ENCODE measurements at places on chromosomes 1 and 21.
A peak's percentile ranks its signal among the peaks of the same experiment; 100 is the strongest.

DNA sequence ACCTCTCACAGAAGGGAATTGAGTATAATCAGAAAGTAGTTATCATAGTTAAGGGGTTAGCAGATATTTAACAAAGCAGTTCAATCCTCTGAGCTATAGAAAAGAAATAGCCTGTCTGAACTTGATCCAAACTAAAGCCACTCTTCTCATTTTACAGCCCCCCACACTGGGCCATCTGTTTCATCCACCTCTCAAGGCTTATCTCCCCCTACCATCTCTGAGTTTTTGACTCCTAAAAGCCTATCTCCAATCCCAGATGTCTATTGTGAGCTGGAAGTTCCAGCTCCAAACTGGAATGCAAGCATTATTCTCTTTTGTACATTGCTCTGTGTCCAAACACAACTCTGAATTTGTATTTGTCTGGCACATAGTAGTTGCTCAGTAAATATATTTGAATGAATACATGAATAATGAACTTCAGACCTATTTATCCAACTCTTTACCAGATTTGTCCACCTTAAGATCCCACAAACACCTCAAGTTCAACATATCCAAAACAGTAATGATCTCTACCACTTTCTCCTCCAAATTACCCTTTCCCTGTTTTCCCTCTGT is 98.1 kb downstream of the PLPP3 start:
- no peak for DNase-seq

DNA sequence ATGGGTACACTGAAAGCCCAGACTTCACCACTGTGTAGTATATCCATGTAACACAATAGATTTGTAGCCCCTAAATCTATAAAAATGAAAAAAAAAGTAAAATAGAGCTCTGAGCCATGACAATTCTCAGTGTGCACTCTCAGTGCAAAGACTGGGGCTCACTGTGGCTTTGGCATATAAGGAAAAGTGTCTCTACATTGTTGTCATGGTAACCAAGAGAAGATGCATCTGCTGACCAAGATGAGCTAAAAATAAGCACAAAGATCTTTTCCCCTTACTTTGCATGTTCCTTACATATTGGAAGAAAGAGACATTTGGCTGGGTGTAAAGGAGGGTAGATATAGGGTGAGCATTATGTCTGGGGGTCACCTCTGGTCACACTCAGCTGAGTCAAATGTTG is 12.0 kb downstream of the PGLYRP4 start:
- DNase-seq = no peak

DNA sequence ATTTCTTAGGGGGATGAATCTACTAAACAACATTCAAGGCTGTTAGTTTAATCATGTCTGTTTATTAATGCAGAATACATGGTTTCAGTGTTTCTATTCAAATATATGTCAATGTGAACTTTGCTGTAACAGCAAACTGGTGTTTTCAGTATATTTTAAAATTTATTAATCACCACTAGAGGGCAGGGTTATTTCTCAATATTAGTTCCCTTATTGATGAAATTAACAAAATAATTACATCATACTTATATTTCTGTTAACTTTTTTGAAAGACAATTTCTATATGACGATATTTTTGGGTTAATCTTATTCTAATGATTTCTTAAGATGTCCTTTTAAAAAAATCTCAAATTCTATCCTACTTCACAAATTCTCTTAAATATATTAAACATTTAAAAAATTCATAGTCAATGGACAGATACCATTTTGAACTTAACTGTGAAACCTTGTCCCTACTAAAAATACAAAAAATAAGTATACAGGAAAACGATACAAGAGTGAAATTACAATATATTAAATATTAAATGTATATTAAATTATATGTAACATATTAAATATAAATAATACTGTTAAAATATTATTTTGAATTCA is 1034.1 kb upstream of the PRMT6 start:
- no peak for DNase-seq

DNA sequence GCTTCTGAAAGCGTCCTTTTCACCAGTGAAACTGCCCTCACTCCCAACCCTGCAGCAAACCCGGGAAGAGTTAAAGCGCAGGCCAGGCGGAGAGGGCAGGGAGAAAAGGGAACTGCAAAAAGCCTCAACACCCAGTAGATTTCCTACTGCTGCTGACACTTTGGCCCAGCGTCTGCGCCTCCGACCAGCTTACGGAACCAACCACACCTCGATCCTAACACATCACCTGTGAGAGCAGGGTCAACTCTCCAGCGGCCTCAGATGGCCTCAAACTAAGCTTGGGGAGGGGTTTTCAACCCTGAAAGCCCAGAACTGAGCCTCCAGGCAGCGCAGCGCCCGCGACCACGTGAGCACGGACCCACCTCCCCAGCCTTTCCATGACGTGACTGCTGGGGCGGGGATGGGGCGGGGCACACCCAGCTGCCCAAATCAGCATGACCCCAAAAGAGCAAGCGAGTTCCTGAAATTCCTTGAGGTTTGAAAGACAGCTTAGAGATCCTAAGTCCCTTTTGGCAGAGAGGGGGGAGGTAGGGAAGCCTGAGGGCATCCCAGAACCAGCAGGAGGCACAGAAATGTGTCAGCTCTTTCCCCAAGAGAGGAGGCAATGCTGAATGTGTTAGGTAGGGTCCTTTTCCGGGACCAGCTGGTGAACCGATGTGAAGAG is 59.1 kb downstream of the ITPKB start:
- peak; percentile 71 for DNase-seq

DNA sequence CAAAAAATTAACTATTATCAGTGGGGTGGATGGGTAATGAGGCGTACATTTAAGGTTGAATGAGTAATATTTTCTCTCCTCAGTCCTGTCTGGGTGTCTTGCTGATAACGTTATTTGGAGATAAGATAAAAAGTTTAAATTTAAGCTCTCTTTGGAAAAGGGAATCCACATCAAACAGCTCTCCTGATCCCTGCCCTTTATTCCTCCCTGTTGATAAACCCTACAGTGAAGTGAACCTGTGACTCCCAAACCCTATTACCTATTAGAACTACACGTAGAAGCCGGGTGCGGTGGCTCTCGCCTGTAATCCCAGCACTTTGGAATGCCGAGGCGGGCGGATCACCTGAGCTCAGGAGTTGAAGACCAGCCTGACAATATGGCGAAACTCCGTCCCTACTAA is 9.9 kb upstream of the GPR161 start:
- no peak for DNase-seq

- DNase-seq = no peak
Observed at GRCh38 chr1:6166221-6166620, 13.9 kb downstream of the CHD5 start.

DNA sequence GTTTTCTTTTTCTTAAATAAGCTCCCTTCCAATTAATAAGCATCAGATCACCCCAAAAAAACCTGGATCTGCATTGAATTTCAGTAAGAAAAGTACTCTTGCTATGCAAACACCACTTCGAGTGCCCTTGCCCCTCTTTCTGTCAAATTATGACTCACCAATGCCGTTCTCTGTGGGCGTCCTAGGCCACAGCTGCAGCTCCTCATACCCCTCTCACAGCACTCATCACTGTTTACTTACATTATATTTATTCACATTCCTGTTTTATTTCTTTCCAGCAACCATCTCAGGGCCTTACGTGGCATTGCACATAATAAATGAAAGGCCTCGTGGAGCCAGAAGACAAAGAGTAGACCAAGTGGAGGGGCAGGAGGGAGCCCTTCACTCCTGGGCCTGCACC is 99.1 kb upstream of the CTTNBP2NL start:
- DNase-seq = no peak

- DNase-seq = no peak
Observed at GRCh38 chr1:1562556-1563195, 12.0 kb downstream of the SSU72 start.

- no peak for DNase-seq
Observed at GRCh38 chr1:159084867-159085266, 8.3 kb upstream of the AIM2 start.

DNA sequence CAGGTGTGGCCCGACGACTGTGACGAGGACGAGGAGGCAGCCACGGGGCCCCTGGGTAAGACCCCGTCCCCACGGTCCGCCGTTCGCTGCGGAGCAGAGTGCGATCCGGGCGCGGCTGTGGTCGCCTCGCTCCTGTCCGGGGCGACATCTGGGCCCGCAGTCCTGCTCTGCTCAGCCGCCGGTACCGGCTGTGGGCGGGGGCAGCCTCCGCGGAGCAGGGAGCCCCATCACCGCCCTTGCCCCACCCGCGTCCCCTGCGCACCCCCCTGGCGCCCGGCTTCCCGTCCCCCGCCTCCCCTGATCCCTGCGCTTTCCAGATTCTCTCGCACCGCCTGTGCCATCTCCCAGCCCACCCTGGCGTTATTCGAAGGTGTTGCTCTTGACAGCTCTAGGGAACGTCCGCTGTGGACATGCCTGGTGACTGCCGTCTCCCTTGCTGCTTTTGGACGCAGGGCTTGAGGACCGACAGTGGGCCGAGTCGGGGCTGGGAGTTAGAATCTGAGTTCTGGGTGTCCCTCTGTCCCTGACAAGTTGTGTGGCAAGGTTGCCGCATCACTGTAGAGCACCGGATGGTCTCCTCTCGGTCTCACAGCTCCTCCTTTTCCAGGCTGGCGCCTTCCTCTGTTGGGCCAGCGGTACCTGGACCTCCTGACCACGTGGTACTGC is 596 bp downstream of the TOR3A start:
- peak; percentile 47 for DNase-seq

- DNase-seq = no peak
Observed at GRCh38 chr1:94949681-94950661, 23.1 kb upstream of the CNN3 start.

- no peak for DNase-seq
Observed at GRCh38 chr1:71908871-71909390, 373.4 kb downstream of the NEGR1 start.

All from endothelial cell (in vitro differentiated cells).